ENCODE measurements at places on chromosomes 4 and X.
A peak's percentile ranks its signal among the peaks of the same experiment; 100 is the strongest.

- no peak for DNase-seq
Observed at GRCh38 chr4:134089885-134090284, 111.7 kb downstream of the PABPC4L start.

GRCh38 chrX:3659761-3660160 lies 53.7 kb downstream of the PRKX start:
- no peak for DNase-seq

DNA sequence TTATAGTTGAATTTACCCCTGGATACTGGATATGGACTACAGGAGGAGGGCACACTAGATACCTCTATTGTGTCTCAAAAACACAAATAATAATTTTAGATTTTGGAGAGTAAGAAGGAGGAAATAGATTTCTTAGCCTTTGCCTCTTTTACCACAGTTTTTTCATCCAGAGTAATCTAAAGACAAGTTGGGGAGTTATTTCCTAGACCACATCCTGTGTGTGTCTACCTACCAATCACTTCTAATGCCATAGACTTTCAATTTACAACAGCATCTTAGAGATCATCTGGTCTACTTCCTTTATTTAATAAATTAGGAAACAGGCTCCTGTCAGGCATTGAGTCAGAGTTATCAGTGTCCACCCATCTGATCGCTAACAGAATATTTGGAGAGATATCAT lies 191.5 kb downstream of the EDA start:
- no peak for DNase-seq

GRCh38 chr4:131584587-131584986 lies 1564.5 kb upstream of the PCDH10 start:
- DNase-seq = no peak

GRCh38 chr4:126986005-126986404 lies 646.8 kb upstream of the INTU start:
- no peak for DNase-seq

DNA sequence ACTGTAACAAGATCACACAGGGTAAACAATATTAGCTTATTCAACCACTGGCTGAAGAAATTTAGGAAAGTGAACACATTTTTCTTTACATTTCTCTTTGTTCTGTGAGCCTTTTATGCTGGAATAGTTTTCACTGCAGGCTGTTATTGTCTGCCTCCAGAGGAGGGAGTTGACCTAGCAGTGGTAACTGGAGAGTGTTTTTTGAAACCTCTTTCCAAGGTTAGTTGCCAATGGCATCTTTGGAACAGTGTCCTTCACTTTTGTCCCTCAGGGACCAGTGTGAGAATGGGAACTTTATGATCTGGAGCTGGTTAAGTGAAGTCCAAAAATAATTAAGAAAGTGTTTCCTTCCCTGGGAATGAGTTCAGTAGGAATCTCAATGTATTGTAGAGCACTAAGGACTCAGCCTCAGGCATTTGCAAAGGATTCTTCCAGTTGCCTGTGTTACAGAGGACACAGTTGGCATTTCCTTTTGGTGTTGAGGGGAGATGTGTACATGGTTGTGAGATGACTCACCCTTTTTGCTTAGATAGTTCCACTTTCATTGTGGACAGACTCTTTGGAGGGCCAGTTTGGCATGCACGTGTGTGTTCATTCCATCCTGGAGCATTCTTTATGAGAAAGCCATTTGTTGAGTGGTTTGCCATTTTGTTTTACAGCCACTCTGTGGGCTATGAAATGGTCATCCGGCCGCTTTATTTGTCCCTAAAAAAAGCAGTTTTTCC lies 61.3 kb downstream of the AR start:
- no peak for DNase-seq

DNA sequence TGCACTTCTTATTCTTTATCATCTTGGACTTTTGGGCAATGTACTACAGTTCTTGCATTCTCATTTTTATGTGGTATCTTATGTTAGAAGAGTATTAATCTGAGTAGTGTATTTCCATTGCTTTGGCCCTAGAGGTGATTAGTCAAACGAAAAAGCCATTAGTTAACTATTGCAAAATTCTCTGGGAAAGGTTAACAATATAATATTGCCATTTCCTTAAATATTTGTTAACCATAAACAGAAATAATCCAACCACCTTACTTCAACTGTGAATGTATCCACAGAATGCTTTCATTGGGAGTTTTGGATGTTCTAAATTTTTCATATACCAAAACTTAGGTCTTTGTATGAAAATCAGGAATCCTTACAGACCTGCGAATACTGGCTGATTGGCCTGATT lies 294.6 kb upstream of the UGT8 start:
- DNase-seq = no peak

GRCh38 chrX:41067721-41068120 lies 17.5 kb upstream of the USP9X start:
- no peak for DNase-seq

GRCh38 chrX:46029777-46030176 lies 515.4 kb downstream of the ZNF674 start:
- no peak for DNase-seq

GRCh38 chrX:21490341-21490740 lies 116.1 kb downstream of the CNKSR2 start:
- no peak for DNase-seq

DNA sequence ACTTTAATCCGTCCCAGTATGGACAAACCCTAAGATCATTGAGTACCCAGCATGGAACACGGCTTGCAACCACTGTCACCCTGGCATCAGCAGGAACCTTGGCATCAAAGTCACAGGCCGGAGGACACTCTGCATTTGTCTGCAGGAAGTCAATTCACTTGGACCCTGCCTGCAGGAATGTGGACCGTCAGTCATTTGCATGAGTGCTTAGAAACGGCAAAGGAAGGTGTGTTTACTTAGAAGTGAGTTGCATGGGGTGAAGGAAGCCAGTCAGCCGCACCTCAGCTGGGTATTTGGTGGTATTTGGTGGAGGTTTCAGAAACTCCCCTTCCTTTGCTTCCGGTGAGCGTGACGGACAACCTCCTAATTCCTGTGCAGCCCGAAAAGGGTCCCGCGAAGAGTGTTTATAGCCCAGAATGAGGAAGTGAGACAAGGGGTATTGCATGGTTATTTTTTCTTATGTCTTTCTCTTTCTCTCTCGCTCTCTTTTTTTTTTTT lies 15.5 kb downstream of the P2RY8 start:
- DNase-seq = peak; percentile 39

DNA sequence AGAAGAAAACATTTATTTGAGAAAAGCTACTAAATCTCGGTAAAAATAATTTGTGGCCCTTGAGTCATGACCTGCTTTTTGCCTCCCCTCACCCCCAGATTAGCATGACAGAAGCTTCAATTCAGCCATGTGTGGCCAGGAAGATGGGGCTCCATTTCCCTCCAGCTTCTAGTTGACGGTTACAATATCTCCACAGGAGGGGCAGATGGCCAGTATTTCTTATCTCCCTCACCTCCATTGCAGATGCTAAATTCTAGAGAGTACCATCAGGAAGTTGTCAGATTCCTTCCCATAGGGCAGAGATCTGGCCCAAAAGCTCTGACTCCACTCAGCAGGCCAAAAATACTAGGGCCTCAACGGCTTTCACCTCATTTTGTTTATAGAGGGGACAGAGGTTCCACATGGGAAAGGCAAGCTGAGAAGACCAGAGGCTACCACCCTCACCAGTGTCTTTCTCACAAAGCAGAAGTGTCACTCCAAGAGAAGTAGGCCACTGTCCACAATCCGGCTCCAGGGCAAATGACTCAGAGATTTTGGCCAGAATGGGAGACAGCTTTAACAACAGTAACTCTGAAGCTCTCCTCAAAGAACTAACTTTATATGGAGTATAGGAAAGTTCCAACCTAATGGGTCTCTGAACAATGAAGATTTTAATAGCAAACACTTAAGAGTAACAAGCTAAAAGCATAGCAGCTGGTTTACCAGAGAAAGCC lies 108.3 kb downstream of the TBC1D19 start:
- no peak for DNase-seq

- DNase-seq = no peak
Observed at GRCh38 chr4:145619639-145619996, 433 bp downstream of the MMAA start.

- no peak for DNase-seq
Observed at GRCh38 chrX:9372866-9373265, 92.0 kb upstream of the TBL1X start.

- no peak for DNase-seq
Observed at GRCh38 chr4:143424276-143424675, 87.6 kb downstream of the GAB1 start.

- DNase-seq = no peak
Observed at GRCh38 chrX:146264763-146265375, 447.2 kb downstream of the SLITRK2 start.

- DNase-seq = no peak
Observed at GRCh38 chr4:185761352-185762235, 50.4 kb downstream of the SORBS2 start.

DNA sequence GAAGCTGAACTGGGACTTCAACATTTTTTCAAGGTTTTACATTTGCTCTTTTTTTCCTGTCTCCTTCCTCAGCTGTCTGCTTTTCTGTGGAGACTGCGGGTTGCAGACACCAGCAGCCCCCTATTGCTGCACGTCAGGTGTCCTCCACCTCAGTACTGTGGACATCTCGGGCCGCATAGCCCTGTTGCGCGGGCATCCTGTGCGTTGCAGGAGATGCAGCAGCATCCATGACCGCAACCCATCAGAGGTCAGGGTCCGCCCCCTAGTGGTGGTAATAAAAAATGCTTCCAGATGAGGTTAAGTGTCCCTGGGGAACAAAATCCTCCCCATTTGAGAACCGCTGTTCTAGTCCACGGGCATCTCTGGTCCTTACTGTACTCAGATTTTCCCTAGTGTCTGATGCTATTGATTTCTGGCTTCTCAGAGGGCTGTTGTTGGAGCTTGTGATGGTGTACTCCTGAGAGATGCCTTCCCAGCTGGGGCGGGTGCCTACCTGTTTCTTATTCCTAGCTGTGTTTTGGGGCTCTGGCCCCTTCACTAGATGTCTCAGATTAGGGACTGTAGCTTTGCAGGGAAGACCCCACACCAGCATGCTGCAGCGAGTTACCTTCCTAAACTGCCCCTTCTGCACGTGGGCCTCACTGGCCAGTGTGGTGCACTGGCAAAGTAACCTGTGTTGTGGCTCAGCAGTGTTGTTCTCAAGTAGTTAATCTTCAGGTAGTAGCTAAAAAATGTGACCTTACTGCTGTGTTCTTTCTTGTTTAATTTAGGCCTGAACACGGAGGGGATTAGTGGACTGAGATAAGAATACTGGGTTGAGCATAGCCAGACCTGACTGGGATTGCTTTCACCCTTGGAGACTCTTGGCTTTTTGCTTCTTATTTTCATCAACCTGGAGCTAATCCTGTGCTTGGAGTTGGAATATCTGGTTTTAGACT lies 28.2 kb downstream of the NSD2 start:
- peak; percentile 35 for DNase-seq

GRCh38 chr4:17347445-17347844 lies 164.4 kb downstream of the QDPR start:
- no peak for DNase-seq

- no peak for DNase-seq
Observed at GRCh38 chr4:4677556-4678522, 136.0 kb upstream of the STX18 start.

GRCh38 chrX:150028692-150029091 lies 90.4 kb upstream of the EOLA2 start:
- DNase-seq = no peak

GRCh38 chr4:54683616-54684346 lies 26.0 kb downstream of the KIT start:
- no peak for DNase-seq

GRCh38 chrX:115499112-115499805 lies 61.7 kb upstream of the PLS3 start:
- no peak for DNase-seq

GRCh38 chrX:69741721-69742120 lies 125.8 kb downstream of the EDA start:
- DNase-seq = no peak
